Stimulated activated CD8-positive, alpha-beta memory T cell treated with anti-CD3 and anti-CD28 coated beads, Interleukin-4, amount 100 ng/mL, for 1 hour (primary cell): ENCODE measurements at places on chromosomes 4 and X.

DNA sequence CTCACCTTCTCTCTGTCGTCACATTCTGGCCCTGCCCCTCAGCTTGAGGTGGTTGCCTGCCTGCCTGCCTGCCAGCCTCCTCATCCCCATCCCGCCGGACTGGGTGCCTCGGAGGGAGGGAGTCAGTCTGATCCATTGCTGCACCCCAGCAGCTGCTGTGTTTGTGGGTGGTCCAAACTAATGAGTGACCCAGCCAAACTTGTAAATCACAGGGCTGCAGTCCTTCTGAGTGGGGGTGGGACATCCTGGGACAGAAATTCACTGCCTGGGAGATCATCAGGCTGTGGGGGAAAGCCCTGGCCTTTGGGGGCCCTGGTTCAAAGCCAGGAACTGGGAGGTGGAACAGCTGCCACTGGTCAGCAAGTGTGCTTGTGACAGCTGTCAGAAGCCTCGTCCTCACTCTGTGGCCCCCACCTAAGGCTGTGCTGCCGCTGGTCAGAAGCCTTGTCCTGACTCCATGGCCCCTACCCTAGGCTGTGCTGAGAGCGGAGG is 5.6 kb downstream of the GPR78 start:
- no peak for DNase-seq

DNA sequence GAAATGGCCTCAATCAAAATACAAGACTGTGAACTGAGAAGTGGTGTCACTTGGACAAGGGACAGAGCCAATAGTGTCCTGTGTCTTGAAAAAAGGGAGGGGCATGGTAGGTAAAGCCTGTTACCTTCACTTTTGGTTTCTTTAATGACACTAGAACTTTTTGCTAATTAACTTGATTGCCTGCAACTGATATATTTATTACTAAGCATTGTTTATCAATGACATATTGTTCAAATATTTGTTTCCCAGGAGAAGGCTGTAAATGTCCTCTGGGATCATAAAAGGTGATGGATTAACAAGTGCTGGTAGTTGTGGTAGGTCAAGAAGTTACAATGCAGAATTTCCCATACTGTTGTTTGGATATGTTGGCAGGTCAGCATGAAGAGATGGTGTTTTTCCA is 93.8 kb upstream of the SCML1 start:
- DNase-seq: no peak

- DNase-seq: no peak
Measured at GRCh38 chrX:340641-341423, 22.2 kb upstream of the GTPBP6 start.

GRCh38 chrX:38052096-38052495 is 45.7 kb downstream of the SYTL5 start:
- no peak for DNase-seq

DNA sequence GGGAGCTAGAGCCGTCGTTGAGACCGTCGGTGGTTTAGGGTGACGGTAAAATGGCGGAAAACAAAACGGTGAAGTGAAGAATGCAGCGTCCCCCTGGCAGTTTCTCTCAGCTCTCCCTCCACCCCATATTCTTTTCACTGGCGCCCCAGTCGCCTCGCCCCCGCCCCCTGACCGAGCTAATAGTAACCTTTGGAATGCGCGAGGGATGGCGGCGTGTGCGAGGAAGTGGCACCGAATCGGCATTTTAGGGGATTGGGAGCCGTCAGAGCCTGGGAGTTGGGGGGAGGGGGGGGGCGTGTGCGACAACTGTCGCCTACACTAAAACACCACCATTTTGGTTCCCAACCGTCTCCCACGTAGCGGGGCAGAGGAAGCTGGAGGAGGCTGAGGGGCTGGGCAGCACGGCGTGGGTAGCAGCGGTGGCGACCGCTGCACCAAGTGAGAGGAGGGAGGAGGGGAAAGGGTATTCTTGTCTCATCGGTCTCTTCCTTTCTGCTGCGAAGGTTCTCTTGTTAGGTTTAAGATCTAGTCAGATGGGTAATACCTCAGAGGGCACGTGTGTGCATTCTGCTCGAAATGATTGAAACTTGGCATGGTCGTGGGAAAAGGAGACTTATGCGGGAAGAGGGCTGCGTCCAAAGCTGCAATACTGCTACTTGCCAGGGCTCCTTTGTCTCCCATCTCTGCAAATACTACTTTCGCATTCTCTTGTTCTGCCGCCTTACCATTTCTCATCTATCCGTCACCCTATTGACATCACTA is 840 bp downstream of the ZNF711 start:
- no peak for DNase-seq

GRCh38 chrX:43677993-43678392 is 21.9 kb downstream of the MAOA start:
- DNase-seq: no peak

DNA sequence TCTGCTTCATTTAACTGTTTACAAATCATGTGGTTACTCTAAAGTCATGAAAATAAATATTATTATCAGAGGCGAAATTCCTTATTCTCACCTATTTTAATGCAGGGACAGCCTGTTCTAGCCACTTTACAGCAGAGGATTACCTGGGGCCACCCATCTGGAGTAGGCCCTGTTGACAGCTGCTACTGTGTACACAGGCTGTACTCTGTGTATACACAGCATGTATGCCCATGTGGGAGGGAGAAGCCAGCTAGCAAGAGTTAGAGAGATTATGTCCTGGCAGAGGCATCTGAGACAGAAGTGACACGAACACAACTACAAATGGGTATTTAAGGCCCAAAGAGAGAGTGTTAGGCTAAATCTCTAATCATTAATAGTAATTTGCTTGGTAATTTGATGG is 62.1 kb downstream of the GPRIN3 start:
- no peak for DNase-seq

- no peak for DNase-seq
Measured at GRCh38 chrX:643911-644303, 13.3 kb downstream of the SHOX start.

DNA sequence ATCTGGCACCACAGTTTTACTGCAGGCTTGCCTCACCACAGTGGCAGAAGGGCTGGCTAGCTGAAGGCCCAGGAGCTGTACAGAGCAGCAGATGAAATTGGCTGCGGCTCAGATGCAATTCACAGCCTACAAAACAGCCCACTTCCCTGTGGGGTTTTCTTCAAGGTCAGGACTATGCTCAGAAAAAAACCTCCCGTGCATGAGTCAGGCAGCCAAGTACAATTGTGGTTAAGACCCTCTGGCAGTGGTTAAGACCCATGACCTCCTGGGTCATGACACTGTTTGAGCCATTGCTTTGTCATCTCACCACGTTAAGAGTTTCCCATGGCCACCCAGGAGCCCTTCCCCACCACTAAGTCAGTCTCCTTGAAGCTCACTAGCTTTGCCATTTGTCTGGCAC is 276.3 kb downstream of the HNRNPD start:
- no peak for DNase-seq

DNA sequence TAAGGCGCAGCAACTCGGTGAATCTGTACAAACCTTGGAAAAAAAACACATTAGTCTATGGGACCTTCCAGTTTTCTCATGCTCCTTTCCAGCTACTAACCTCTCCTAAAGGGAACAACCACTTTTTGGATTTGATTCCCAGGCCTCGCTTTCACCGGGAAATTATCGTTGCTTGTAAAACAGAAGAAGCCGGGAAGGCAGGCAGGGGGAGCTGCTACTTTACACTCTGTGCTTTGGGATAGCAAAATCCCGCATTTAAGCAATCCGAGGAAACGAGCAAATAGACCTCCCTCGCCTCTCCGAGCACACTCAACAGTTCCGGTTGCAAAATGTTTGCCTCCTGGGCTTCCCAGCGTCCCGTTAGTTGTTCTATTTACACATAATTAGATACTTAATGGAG is 1.2 kb downstream of the CD38 start:
- DNase-seq: no peak

DNA sequence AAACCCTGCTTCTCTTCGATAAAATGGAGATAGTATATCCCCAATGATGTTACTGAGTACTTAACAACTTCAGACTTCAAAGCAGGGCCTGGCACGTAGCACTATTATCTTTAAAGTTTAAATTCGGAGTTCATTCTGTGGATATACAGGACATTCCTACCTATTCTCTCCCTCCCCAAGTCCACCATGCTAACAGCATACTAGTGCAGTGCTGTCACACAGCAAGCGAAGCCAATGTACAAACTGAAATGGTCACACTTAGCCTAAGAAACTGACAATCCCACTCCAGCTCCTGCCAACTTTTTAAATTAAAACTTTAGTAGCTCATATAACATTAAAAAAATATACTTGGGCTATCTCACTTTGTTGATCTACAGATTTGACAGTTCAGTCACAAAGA is 1.2 kb upstream of the DNAJB14 start:
- DNase-seq: no peak

DNA sequence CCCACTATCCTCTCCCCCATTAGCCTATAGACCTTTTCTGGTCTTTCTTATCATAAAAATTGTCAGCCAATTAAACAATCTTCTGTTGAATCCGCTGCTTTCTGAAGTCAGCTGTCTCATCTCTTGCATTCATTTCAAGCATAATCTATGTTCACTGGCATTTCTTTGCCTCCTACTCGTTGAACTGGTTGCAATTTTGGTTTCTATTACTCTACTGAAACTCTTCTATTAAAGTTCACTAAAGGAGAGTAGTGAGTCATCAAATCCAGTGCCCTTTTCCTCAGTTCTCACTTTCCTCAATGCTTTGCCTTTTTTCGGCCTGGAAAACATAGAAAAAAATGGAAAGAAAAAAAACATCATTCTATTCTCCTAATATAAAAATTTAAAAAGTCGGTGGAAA is 23.9 kb upstream of the CXCL13 start:
- DNase-seq: no peak

DNA sequence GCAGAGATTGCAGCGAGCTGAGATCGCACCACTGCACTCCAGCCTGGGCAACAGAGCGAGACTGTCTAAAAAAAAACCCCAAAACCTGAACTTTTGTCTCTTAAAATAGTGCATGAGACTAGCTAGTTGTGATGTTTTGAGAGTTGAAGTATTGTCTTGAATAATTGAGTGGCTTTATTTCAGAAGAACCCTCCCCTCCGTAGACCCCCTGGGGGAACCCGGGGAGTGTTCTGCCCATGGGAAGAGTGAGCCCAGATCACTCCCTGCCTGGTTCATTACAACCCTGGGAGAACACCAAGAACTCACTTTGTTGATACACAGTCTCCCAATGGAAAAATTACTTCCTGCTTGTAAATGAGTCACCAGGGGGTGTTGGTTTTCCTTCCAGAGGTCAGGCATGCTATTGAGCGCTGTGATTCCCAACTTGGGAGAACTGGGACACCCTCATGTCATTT is 65.3 kb upstream of the SHISA3 start:
- no peak for DNase-seq
